Activated naive CD8-positive, alpha-beta T cell treated with anti-CD3 and anti-CD28 coated beads for 36 hours (primary cell): ENCODE measurements at places on chromosomes 4 and X.

GRCh38 chr4:82905205-82905604, 4.7 kb downstream of the THAP9 start:
- DNase-seq = peak; percentile 40

- DNase-seq = no peak
Observed at GRCh38 chrX:100973411-100973810, 3.9 kb downstream of the ARL13A start.

DNA sequence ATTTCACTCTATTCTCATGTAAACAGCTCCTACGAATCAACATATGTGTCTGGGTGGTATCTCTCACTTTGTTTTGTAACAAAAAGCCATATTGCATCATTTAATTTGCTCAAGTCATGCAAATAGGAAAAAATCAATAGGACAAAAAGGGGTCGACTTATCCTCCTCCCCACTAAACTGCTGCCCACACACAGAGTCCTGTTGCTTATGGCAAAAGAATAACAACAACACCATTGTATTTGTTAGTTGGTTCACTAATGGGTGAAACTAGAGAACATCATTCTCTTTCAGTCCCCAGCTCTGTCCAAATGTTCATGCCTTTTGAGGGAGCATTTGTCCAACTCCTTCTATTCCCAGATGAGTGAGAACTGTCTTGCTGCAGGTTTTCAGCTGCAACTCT, 2.1 kb downstream of the HHIP start:
- DNase-seq = no peak

GRCh38 chrX:119692191-119693039, 553 bp downstream of the SEPTIN6 start:
- DNase-seq = no peak

GRCh38 chr4:169340834-169341233, 70.1 kb upstream of the SH3RF1 start:
- DNase-seq = no peak
